Right hindlimb (tissue), 1 donor: ENCODE measurements at places on chromosomes 12 and 14.

DNA sequence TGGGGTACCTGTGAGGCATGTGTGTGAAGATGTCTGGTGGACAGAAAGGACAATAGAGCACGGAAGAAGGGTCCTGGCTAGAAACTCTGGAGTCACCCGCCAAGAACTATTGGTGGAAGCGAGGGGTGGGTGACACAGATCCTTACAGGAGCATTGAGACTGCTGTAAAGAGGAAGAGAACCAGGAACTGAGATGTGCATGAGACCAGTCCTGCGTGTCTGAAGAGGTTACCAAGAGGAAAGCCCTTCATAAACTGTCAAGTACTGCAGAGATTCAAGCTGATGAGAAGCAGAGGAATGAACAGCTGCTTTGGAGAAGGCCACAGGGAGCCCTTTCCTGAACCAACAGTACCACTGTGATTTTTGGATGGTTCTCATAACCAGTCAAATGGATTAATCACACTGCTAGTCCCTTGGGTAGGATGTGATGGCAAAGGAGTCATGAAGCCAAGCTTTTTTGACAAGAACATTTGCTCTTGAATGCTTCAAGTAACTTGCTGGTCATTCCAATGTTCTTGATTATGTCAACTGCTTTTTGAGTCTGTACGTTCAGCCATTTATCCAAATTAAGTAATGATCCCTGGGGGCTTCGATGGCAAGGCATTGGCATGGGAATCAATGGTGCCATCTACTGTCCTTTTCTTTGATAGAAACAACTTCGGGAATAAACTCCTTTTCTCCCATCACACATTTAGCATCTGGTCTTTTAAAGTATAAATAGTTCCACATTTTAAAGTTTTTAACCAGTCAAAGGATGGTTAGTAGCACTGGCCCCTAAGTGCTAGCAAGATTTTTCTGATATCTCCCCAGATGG, 42.9 kb downstream of the GPR135 start:
- DNase-seq = no peak

GRCh38 chr12:71641390-71641789, 22.3 kb downstream of the ZFC3H1 start:
- no peak for DNase-seq

DNA sequence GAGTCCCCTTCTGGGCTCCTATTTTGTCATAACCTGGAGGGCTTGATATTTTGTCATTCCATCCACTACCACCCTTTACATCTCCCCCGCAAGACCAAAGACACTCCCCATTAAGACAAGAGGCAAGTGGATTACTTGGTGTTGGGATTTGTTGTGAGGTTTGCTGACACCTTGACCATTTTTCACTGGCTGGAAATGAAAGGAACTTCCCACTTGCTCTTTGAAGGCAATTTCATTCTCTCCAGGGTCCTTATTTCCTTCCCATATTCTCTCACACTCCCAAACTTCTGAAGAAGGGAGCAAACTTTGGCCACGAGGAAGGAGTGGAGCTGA, 14.9 kb downstream of the AGAP2 start:
- DNase-seq = no peak

GRCh38 chr14:21136024-21136423, 19.8 kb downstream of the OR5AU1 start:
- no peak for DNase-seq

DNA sequence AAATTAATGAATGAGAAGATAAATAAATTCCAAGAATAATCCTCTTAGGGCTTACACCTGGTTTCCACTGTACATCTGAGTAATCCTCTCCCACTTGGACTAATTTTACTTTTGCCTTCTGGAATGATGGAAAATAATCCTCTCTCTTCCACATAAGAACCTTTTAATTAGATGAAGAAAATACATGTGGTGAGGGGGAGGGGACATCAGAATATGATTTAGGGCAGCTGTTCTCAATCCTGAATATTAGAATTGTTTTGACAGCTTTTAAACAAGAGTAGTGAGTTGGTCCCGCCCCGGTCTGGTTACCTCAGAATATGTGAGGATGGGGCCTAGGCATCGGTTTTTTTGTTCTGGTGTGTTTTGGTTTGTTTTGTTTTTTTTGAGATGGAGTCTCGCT, 51.5 kb downstream of the HECTD4 start:
- no peak for DNase-seq

DNA sequence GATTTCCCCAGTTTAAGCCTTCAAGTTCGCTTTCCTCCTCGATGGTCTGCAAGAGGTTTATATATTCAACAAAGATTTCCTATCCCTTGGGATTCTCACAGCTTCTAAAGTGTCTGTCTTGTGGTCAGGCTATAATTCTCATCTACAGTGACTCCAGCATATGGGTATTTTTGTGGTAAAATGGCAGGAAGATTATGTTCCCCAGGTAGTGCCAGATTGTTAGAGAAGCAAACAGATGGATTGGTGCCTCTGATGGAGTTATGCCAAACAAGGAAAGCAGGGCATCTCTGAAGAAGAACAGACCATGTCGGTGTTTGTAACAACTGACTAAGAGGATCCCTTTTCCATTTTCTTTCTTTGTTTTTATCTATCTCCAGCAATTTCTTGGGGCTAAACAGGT, 5.5 kb upstream of the CCDC175 start:
- no peak for DNase-seq

GRCh38 chr12:93081810-93082165, 152.7 kb upstream of the EEA1 start:
- DNase-seq = no peak

DNA sequence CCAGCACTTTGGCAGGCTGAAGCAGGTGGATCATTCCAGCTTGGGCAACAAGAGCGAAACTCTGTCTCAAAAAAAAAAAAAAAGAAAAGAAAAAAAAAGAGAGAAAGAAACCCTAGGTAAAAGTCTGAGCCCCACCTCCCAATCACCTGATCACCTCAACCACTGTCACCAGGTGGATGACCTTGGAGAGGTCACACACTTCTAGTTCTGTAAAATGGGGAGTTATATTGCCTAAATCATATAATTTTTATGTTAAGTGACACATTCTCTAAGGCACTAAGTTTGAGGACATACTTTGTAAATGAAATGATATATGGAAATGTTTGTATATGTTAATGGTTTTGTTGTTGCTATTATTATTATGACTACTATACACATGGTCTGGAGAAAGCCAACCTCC, 1.5 kb upstream of the ERBB3 start:
- DNase-seq = no peak

DNA sequence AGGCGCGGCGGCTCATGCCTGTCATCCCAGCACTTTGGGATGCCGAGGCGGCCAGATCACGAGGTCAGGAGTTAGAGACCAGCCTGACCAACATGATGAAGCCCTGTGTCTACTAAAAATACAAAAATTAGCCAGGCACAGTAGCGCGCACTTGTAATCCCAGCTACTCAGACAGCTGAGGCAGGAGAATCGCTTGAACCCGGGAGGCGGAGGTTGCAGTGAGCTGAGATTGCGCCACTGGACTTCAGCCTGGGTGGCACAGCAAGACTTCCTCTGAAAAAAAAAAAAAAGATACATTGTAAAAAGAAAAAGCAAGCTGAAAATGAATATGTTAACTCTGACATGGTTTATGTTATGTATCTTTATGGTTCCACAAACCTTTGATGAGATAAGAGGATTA, 33.6 kb downstream of the RPGRIP1 start:
- no peak for DNase-seq

DNA sequence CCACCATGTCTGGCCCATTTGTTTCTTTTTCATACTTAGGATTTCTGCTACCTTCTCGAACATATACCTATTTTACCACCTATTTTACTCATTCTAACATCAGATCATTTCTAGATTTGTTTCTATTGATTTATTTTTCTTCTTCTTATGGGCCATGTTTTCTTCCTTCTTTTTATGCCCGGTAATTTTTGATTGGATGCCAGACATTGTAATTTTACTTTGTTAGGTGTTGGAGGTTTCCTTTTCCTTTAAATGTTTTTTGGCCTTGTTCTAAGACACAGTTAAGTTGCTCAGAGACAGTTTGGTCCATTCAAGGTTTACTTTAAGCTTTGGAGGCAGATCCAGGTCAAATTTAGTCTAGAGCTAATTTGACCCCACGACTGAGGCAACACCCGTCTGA, 14.7 kb upstream of the BEGAIN start:
- DNase-seq = no peak

- no peak for DNase-seq
Observed at GRCh38 chr14:51619561-51619960, 32.1 kb upstream of the FRMD6 start.

DNA sequence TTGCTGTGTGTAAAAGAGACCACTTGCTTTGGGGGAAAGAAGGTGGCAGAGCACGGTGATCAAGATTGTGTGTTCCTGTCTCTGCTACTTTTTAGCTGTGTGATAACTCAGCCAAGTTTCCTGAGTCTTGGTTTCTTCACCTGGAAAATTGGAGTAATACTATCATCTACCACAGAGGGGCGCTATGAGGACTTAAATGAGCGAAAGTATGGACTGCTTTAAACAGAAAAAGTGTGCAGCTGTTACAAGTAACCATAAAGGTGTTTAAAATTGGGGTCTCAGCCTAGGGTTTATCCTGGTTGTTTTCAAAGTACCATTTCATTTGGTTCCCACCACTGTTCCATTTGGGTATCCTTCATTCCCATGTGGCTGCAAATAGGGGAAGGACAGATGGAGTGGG, 65.9 kb upstream of the WSCD2 start:
- no peak for DNase-seq

DNA sequence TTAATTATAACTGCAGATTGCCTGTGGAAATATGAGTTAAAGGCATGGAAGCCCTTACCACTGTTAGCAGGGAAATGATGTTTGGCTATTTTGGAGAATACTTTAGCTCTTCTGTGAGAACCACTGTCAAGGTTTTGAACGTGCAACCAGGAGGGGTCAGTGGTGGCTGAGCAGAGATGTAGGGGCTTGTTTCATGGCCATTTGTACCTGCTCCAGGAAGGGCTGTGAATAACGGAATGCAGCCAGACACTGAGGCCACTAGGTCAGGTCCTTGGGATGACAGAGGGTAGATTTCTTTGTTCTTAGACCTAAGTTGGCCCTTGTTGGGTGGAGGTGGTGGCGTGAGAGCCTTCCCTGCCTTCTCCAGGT, 8.3 kb downstream of the TRAF3 start:
- DNase-seq = no peak

GRCh38 chr14:80202888-80203562, 8.3 kb downstream of the DIO2 start:
- no peak for DNase-seq

GRCh38 chr14:25943329-25943728, 654.5 kb downstream of the NOVA1 start:
- DNase-seq = no peak

DNA sequence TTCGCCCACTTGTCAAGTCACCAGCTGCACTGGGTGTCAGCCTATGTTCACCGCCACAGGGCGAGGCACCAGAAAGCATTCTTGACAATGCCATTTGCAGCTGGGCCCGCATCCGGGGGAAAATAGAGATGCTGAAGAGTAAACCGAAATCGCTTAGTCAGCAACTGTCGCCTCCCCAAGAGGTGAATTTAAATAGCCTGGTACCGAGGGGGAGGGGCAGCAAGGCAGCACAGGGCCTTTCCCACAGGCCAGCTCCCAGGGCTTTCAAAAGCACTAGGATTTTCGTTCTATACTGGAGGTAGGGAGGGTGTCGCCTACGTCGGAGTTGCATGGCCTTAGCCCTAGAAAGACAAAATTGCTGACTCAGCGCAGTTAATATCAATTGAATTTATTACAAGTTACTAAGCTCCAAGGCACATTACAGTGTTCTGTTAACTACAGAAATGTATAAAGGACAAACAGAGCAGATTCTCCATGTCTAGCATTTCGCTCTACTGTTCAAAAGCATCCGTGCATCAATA, 4.3 kb downstream of the IRF2BPL start:
- DNase-seq = peak; percentile 65

DNA sequence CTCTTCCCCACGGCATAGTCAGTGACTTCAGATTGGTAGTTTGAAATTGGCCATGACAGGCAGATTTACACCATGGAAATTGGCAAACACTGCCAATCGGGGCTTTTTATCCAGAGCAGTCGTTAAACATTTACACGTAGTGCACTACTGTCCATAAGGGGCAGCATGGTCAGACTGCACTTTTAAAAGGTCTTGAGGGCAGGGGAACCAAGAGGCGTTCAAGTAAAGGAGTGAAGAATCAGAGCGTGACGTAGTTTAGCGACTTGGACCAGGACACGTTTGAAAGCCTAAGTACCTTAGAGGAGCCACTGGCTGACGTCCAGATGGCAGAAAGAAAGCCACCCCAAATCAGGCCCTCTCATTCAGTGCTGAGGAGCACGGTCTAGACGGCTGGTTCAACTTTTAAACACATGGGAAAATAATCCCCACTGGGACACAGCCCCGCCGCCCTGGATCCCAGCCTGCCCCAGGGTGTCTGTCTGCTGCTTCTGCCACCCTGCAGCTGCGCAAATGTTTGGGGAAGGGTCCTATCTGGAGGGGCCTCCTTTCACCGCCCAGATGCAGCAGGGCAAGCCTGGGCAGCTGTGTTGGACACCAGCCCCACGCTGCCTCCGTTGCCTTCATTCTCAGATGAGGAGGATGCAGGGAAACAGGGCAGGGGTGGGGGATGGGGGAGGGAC, 52.5 kb upstream of the PPP2R5C start:
- no peak for DNase-seq
